ENCODE measurements at places on chromosomes 6 and 20.
A peak's percentile ranks its signal among the peaks of the same experiment; 100 is the strongest.

- DNase-seq, result peak; percentile 47
Measured at GRCh38 chr6:138509371-138509770, 10.1 kb upstream of the NHSL1 start.

DNA sequence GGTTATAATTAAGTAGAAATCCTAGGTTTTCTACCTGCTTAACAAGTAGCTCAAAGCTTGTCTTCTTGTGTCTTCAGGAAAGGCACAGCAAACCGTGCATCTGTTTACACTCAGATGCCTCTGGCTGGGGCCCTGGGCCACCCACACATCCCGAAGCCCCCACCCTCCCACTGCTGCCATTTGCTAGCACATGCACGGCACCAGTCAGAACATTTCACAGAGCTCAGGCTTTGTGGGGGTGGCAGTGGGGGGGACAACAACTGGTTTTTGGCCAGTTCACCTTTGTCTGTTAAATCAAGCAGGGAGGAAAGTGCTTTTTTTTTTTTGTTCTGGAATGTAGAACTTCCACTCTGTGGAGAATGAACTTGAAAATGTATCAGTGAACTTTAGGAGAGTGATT, 77.7 kb downstream of the LINC00237 start:
- DNase-seq, result no peak

- DNase-seq, result no peak
Measured at GRCh38 chr6:93581371-93581770, 162.0 kb upstream of the EPHA7 start.

DNA sequence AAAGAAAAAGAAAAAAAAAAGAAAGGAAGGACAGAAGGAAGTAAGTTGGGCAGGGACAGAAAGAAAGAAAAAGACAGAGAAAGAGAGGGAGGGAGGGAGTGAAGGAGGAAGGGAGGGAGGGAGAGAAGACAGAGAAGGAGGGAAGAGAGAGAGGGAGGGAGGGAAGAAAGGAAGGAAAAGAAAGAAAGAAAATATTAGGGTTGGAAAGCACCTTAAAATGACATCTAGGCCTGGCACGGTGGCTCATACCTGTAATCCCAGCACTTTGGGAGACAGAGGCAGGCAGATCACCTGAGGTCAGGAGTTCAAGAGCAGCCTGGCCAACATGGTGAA, 33.2 kb downstream of the FASTKD5 start:
- no peak for DNase-seq

GRCh38 chr20:12098421-12098820, 180.7 kb downstream of the BTBD3 start:
- no peak for DNase-seq

DNA sequence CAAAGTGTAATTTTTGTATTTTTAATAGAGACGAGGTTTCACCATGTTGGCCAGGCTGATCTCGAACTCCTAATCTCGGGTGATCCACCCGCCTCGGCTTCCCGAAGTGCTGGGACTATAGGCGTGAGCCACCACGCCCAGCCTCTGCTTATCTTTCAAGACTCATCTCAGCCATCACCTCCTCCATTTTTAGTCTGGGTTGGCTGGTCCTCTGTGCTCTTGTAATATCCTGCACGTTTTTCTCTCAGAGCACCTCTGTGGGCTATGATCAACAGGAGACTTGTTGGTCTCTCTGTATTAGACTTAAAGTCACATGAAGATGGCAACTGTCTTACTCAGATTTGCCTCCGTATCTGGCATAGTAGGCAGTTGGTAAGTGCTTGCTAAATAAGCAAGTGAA, 7.6 kb downstream of the NOTCH4 start:
- DNase-seq, result no peak

GRCh38 chr6:113449051-113449450, 408.1 kb upstream of the MARCKS start:
- DNase-seq, result no peak

Measured in Caco-2 (cell line).